ENCODE measurements at places on chromosomes 12 and 14. TPM values are rescaled to one million over a fixed set of nuclear protein-coding genes. Genes with fewer than 3 reads are reported as not detected.

The SELPLG gene
- total RNA-seq: 0.19 TPM

DNA sequence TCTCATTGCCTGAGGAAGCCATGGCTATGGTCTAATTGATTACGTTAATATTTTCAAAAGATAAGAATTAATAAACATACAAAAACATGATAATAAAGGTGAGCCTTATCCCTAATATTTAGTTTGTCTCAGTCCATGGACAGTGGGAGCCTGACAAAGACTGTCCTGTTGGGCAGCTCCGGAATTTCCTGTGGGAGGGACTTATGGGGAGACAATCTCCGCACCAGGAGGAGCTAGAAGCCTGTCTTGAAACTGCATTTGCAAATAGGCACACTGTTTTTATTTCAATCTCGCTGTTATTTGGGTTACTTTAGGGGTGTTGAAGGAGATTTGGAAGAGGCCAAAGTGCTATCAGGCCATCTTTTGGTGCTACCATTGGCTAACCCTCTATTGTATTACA, 50.8 kb upstream of the ZDHHC17 start:
- no peaks in the 10 kb centered on the region for H3K4me1 ChIP-seq
- H3K4me3 ChIP-seq: no peak overlapping the region
- no peak for DNase-seq
- no peaks in the 10 kb centered on the region for H3K36me3 ChIP-seq
- H3K27ac ChIP-seq: no peak overlapping the region

- DNase-seq: no peak
- peak overlapping the region; percentile 12 for H3K4me3 ChIP-seq
- no peaks in the 10 kb centered on the region for H3K27me3 ChIP-seq
- H3K36me3 ChIP-seq: no peaks in the 10 kb centered on the region
These were observed 17.0 kb downstream of the TPCN1 start for GRCh38 chr12:113238309-113238708.

DNA sequence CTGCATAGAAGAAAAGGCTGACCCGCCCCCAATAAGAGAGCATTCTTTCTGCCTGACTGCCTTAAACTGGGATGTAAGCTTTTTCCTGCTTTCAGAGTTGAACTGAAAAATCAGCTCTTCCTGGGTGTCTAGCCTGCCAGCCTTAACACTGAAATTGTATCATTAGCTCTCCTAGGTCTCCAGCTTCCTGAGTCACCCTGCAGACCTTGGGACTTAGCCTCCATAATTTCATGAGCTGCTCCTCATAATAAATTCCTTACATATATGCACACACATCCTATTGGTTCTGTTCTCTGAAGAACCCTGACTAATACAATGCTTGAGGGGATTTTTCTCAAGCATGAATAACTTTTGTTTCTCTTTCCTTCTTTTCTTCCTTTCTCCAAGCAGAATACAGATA, 76.4 kb upstream of the FAR2 start:
- no peaks in the 10 kb centered on the region for H3K27me3 ChIP-seq
- no peak for DNase-seq
- no peak overlapping the region for H3K27ac ChIP-seq

DNA sequence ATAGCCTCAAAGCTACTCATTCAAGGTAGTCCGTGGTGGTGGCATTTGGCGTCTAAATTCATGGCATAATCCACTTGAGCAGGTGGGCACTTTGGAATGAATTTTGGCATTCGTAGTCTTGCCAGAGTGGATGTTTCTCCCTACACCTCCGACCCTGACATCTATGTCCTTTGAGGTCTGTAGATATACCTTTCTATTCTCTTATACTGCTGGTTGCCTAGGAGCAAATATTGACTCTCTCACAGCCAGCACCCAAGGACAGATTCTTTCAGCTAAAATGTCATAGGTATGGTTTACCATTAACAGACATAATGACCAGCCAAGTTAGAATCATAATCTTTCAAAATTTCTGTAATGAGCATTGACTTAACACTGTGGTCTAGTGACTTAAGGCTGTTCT, 47.4 kb upstream of the FLRT2 start:
- no peaks in the 10 kb centered on the region for H3K4me1 ChIP-seq
- no peak overlapping the region for H3K27ac ChIP-seq
- no peak for DNase-seq
- H3K4me3 ChIP-seq: no peak overlapping the region

GRCh38 chr12:13311551-13311950, 115.0 kb downstream of the EMP1 start:
- no peaks in the 10 kb centered on the region for H3K4me1 ChIP-seq
- H3K4me3 ChIP-seq: no peak overlapping the region
- no peaks in the 10 kb centered on the region for H3K36me3 ChIP-seq
- H3K27me3 ChIP-seq: no peaks in the 10 kb centered on the region
- DNase-seq: no peak
- H3K27ac ChIP-seq: no peak overlapping the region

DNA sequence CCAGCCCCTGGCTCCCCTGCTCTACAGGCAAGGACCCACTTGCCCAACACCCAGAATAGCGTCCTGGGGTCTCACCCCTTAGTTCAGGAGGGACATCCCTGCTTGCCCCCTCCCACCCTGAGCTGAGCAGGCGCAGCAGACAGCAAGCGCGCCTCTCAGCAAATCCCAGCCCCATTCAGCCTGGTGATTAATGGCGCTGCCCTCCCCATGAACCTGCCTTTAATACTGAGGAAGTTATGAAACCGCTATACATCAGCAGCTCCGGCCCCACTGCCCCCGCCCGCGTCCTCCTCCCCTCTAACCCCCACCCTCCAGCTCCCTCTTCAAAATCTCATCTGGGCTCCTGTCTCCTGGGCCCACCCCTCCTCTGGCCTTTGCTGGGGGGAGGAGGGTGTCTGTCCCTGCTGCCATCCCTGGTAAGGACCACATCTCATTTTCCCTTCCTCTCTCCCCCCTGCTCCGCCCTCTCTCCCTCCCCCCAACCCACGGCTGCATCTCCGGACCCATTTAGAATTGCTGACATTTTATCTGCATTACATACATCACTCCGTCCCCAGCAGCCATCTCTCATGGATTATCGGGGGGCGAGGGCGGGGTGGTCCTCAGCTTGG, 7.1 kb upstream of the SMUG1 start:
- no peaks in the 10 kb centered on the region for H3K27me3 ChIP-seq
- no peaks in the 10 kb centered on the region for H3K36me3 ChIP-seq
- H3K27ac ChIP-seq: peak overlapping the region; percentile 99
- H3K4me3 ChIP-seq: no peak overlapping the region
- peaks cover 42% of the 10 kb centered on the region for H3K4me1 ChIP-seq

DNA sequence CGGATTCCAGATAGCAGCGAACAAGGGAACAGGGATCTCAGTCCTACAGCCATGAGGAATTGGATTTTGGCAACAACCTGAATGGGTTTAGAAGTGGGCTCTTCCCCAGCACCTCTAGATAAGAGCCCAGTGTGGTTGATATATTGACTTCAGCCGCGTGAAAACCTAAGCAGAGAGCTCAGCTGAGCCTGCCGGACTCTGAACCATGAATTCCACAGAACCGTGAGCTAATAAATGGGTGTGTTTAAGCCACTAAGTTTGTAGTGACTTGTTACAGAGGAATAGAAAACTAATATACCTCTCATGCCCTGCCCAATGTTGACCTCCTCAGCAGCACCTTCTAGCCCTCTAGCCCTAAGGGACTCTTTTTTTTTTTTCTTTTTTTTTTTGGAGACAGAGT, 32.4 kb upstream of the TMED10 start:
- H3K4me1 ChIP-seq: no peaks in the 10 kb centered on the region
- H3K27ac ChIP-seq: no peak overlapping the region
- H3K36me3 ChIP-seq: no peaks in the 10 kb centered on the region
- DNase-seq: no peak
- no peaks in the 10 kb centered on the region for H3K27me3 ChIP-seq
- H3K4me3 ChIP-seq: no peak overlapping the region

DNA sequence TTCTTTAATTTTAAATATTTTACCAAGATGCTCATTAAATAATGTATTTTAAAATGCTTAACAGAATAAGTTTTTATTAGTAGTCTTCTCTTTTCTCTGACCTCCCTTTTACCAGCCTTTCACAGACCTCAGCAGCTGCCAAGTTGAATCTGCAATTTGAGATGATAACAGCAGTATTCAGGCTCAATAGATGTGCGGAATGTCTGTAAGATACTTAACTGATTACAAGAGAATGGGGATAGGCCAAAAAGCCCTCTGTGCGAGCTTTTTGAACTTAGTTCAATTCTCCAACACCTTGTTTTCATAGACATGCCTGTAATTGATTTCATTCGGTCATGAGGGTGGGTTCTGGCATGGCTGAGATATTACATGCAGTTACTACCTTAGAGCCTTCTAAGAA, 277.2 kb downstream of the TMTC2 start:
- H3K36me3 ChIP-seq: no peaks in the 10 kb centered on the region
- no peak overlapping the region for H3K27ac ChIP-seq
- no peak overlapping the region for H3K4me3 ChIP-seq
- no peaks in the 10 kb centered on the region for H3K27me3 ChIP-seq
- no peak for DNase-seq
- no peaks in the 10 kb centered on the region for H3K4me1 ChIP-seq

Data from gastrocnemius medialis (tissue), 4 donors.